ENCODE measurements at places on chromosomes 5 and 9.

- DNase-seq, result no peak
These were observed 48.8 kb downstream of the CD180 start for GRCh38 chr5:67147760-67148159.

DNA sequence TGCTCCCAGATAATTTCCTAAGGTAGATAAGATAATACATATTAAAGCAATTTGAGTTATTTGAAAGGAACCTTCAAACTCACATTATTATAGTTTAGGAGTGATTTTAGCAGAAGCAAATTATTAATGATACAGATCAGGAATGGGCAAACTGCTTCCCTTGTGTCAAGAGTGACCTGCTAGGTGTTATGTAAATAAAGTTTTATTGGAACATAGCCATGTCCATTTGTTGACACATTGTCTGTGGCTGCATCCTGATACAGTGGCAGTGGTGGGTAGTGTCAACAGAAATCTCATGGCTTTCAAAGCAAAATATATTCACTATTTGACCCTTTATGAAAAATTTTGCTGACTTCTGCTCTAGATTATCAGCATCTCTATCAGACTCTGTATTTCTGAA is 11.4 kb upstream of the BASP1 start:
- DNase-seq, result no peak

- DNase-seq, result no peak
These were observed 832.2 kb downstream of the DTWD2 start for GRCh38 chr5:118156181-118156580.

GRCh38 chr5:132557478-132558172 is 848 bp downstream of the RAD50 start:
- no peak for DNase-seq

DNA sequence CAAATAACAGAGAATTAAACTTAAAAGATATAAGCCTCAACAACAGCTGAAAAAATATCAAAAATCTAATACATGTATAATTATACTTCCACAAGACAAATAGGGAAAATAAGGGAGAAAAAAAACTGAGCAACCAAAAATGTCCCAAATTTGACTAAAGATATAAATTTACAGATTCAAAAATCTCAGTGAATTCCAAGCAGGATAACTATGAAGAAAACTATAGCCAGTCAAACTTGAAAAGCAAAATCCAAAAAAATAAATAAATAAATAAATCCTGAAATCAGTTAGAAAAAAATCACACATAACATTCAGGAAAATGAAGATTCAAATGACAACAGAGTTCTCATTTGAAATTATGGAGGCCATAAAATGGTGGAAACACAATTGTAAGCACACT is 56.7 kb downstream of the AGTPBP1 start:
- no peak for DNase-seq

GRCh38 chr9:114366334-114367128 is 21.3 kb downstream of the AKNA start:
- no peak for DNase-seq

DNA sequence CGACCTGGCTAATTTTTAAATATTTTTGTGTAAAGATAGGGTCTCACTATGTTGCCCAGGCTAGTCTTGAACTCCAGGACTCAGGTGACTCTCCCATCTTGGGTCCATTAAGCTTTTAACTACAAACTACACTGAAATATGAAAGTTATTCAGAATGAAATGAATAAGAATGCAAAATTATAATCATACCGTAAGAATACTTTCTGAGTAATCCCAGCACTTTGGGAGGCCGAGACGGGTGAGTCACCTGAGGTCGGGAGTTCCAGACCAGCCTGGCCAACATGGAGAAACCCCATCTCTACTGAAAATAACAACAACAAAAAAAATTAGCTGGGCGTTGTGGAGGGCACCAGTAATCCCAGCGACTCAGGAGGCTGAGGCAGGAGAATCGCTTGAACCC is 1.1 kb upstream of the ORM1 start:
- DNase-seq, result no peak

DNA sequence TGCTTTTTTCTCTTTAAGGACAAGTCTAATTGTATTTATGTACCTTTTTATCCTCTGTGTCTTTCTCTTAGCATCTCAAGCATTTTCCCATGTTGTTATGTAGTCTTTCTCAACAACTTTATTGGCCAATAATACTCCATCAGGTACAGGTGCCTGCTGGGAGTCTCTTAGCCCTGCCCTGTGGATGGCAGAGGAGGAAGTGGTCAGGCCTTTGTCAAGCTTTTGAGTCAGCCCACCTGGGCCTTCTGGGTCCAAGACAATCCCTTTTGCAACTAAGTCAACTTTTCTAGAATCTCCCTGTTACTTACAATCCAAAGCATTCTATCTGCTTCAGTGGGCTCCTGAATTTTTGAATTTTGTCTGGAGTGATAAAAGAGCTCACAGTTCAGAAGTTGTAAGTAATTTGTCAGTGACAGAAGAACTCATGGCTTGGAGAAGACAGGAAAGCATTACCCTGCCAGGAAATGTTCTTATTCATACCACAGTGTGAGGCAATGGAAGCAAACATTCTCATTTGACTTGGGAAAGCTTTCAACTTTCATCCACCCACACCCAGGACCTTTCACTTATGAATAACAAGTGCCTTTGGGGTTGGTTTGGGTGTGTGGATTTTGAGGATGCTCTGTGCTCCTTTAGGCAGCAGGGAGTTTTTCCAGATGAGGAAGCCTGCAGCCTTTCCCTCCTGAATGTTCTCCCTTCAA is 200.0 kb upstream of the S1PR3 start:
- DNase-seq, result no peak

DNA sequence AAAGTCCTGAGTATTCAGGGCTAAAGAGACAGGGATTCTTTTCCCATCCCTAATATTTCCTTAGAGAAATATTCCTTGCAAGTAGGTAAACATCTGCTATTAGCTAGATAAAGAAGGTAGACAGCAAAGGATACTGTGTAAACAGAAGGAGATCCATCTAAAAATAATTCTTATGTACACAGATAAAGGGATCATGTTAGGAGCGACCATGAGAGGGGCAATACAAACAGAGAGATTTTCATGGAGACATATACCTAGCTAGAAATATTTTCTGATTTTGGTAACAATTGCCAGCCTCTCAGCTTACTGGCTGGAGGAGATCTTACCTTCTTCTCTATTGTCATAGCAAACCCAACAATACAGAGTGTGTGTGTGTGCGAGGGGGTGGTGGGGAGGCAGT is 184.6 kb upstream of the DMAC1 start:
- DNase-seq, result no peak
